NCI-H345 (cell line): ENCODE measurements at places on chromosomes 12 and 14.
A peak's percentile ranks its signal among the peaks of the same experiment; 100 is the strongest.

- no peak for DNase-seq
Observed at GRCh38 chr14:59015482-59015881, 173.0 kb upstream of the DAAM1 start.

- no peak for DNase-seq
Observed at GRCh38 chr12:84157170-84157569, 755.4 kb downstream of the SLC6A15 start.

- DNase-seq, result peak; percentile 13
Observed at GRCh38 chr14:22887990-22888378, 5.0 kb downstream of the REM2 start.

DNA sequence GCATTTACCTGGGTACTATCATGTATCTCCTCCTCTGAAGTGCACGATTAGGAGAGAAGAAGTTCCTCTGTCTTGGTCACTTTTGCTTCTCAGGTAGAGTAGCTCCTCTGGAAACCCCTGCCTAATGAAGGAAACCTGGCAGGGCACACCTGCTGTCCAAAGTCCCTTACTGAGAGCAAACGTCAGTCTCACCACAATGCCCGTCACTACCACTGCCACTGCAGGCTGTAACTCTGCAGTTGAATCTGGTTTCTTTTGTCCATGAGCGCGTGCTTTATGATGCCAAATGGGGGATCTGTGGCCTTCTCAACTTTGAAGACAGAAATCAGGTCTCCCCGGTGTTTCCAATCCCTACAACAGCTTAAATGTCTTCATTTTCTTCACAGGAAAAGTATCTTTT is 1068.6 kb downstream of the BCL11B start:
- no peak for DNase-seq

DNA sequence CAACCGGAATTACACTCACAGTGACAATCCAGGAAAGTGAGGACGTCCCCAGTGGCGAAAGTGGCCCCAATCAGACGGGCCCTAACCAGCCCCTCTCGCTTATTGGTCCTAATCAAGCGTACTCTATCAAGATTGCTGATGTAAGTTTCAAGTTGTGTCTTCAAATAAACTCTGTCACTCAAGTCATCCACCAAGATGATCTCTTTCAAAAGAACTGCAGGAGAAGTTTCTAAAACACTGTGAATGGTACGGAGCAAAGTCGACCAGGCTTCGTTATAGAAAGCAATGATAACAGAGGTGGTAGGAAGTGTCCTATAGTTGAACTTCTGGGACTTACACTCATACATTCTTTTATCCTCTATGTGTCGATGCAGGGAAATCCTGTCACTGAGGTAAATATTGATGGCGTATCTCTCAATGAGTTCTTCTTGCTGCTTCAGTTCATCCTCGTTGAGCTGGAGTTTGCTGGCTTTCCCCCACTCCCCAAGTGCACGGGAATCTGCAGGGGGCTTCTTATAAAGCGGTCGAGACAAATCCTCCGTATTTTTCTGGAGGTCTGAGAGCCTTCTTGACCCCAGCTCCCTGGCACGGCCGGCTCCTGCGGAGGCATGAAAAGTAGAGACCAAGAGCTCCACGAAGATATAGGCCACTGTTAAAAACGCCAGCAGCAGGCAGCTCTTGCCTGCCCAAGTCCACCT is 604 bp downstream of the GALNT4 start:
- DNase-seq, result no peak

DNA sequence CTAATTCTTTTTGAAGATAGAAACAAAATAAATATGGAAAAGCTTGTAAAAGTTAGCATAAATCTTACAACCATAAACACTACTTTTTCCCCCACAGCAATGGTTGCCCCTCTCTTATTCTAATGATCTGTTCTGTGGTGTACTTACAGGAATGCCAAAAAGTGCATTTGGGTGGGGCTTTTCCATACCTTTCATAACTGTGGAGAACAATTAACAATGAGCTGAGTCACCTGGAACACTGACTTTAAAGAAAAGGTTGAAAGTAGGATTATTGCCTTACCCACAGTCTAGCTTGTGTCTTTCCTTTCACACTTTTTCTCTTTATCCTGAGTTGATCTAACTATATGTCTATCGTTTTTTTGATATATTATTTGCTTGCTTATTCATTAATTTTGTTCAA is 86.9 kb downstream of the TPH2 start:
- no peak for DNase-seq

- DNase-seq, result no peak
Observed at GRCh38 chr14:76129851-76130576, 21.7 kb upstream of the GPATCH2L start.

GRCh38 chr12:104172570-104172947 is 34.5 kb upstream of the NFYB start:
- DNase-seq, result no peak

- no peak for DNase-seq
Observed at GRCh38 chr12:114396869-114397719, 8.8 kb downstream of the TBX5 start.

- DNase-seq, result no peak
Observed at GRCh38 chr12:19547271-19547671, 108.0 kb downstream of the AEBP2 start.

- DNase-seq, result no peak
Observed at GRCh38 chr12:46230983-46231382, 37.9 kb downstream of the SLC38A1 start.

DNA sequence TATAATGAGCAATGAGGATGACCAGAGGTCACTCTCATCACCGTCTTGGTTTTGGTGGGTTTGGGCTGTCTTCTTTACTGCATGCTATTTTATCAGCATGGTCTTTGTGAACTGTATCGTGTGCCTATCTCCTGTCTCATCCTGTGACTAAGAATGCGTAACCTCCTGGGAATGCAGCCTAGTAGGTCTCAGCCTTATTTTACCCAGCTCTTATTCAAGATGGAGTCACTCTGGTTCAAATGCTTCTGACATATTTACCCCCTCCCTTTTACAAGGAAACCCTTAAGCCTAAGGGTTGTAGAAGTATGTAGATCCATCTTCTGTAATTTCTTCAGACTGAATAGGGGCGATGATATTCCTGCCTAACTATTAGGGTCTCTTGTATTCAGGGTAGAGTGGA is 8.4 kb downstream of the IFI27L1 start:
- DNase-seq, result no peak

DNA sequence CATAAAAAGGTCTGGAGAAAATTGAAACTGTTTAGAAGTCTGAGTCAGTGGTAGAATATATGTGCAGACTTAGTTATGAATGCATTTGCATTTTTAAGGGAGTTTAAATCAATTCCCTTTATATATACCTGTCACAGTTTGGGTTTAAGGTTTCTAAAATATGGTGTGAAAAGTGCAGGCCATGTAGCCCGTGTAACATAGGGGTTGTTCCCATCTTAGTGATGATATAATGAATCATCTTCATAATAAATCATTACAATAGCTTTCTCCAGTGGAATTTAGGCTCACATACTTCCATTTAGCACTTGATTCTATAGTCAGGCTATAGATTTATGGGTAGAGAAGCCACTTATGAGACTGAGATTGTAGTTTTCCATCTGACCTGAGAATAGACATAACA is 1162.4 kb downstream of the SLC16A7 start:
- DNase-seq, result no peak

DNA sequence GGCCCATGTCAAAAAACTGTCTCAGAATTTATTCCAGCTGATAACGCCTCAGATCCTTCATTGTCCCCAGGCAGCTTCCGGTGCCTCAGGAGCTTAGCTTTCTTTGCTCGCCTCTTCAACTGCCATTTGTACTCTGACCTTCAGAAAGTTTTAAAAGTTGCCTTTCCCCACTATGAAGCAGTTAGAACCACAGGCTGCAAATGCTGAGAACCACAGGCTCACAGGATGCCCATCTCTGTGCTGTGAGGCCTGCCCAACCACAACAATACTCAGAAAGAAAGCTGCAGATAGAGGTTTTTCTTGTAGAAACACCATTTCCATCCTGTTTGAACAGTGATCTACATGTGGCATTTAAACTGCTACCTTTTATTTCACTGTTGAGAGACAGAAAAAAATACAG is 131.1 kb downstream of the PRKCH start:
- no peak for DNase-seq

DNA sequence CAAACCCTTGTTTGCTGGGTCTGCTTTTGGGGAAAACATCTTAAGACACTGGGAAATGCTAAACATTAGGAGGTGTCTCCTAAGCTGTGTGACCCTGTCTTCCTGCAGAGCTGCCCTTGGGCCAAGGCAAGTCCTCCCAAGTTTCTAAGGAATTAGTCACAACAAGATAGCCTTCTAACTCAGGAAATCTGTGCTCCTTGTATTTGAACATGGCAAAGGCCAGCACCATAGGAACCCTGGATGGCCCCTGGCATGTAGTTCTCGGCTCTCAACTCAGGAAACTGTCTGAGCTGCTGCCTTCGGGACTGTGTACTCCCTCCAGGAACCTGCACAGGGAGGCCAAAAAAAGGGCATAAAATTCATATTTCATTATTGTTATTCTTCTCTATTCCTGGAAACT is 37.6 kb upstream of the LTBP2 start:
- no peak for DNase-seq
